Suprapubic skin (tissue), 4 donors: ENCODE measurements at places on chromosomes 4 and X. TPM values are rescaled to one million over a fixed set of nuclear protein-coding genes. Genes with fewer than 3 reads are reported as not detected.

MAGEB17 gene
- total RNA-seq: not detected

USP53 gene
- 57.3 TPM for total RNA-seq

AMBN gene
- total RNA-seq: not detected

AWAT2 gene
- 4.7 TPM for total RNA-seq

ENAM gene
- not detected for total RNA-seq

ASB12 gene
- total RNA-seq: not detected

IL3RA gene
- 2.2 TPM for total RNA-seq

VEGFC gene
- 2.3 TPM for total RNA-seq

CFP gene
- 1.1 TPM for total RNA-seq

PDHA2 gene
- not detected for total RNA-seq

SYN1 gene
- not detected for total RNA-seq

- no peak for DNase-seq
Measured at GRCh38 chr4:86403575-86403974, 43.7 kb upstream of the MAPK10 start.

DNA sequence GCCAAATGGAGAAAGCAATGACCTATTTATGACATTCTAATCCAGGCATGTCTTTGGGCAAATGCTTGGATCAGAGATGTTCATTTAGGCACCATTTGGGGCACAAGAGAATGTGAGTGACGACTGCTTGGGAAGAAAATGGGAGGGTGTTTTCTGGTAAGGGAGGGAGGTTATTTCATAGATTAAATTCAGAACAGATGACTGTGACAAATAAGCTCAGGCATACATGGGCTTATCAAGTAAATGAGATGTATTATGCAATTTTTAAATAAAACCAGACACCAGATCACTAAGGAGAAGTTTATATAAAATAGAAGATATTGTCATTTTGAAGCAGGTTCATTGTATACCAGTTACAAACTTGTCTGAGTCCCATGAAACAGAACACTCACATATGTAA is 71.4 kb upstream of the UGT8 start:
- DNase-seq: no peak

GRCh38 chr4:146176891-146177290 is 1.4 kb downstream of the LSM6 start:
- DNase-seq: no peak

DNA sequence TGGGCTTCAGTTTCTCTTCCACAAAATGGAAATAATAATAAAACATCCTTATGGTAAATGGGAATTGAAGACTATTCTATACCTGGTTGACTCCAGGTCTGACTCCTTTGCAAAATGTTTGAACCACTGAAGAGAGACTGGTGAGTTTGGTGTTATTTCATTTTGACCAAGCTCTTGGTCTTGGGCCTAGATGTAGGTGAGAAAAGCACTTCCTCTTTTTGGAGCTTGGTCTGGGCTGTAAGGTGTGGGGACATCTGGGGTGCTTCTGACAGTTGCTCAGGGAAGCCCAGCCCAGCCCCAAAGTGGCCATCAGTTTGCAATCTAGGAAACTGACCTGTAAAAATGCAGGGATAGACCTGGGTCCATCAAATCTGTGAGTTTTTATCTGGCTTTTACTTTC is 26.8 kb upstream of the SOD3 start:
- DNase-seq: no peak

DNA sequence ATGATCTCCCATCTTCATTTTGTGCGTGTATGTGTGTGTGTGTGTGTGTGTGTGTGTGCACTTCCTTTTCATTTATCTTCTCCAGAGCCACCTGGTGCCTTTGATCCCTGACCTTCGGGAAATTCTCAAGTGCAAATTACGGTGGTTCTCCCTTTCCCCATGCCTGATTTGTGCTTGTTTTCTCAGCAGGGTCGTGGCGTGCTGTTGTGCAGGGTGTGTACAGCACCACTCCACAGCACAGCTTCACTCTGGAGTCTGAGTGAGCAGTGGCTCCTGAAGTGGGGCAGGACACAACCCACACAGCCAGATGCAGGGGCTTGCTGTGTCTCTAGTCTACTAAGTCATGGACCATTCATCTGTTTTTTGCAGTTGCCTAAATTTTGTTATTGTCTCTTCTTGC is 114.2 kb upstream of the TBC1D9 start:
- no peak for DNase-seq

DNA sequence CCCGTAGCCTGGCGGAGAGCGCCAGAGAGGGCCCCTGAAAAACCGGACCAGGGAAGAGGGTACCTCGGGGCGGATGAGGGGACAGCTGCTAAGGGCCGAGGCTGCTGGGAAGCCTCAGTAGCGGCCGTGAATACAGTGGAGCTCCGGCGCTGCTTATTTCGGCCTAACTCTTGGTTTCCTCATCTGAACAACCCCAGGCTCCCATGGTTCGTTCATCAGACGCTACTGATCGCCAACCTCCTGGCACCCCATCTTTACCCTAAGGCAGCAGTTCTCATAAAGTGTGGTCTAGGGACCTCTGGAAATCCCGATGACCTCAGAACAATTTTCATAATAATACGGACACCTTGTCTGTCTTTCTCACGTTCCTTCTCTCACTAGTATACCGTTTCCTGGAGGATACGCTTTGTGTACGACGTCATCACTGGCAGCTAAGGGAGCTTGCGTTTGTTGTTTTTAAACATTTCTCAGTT is 645 bp upstream of the RAB28 start:
- DNase-seq: no peak

- no peak for DNase-seq
Measured at GRCh38 chrX:132716006-132716405, 227.2 kb upstream of the MBNL3 start.

GRCh38 chrX:76184276-76184675 is 11.4 kb downstream of the PBDC1 start:
- DNase-seq: no peak

DNA sequence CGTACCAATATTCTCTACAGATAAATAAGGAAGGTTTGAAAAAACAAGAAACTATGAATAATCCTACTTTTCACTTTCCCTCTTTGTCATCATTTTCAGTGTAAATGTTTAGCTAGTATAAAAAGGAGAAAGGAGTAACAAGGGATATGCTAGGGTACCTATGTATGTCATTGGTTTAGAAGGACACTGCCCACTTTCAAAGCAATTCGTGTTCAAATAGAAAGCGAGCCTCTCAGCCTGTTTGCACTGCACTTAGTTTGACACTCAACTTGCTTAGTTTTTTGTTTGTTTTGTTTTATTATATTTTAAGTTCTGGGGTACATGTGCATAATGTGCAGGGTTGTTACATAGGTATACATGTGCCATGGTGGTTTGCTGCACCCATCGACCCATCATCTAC is 21.6 kb upstream of the RXFP1 start:
- DNase-seq: no peak

DNA sequence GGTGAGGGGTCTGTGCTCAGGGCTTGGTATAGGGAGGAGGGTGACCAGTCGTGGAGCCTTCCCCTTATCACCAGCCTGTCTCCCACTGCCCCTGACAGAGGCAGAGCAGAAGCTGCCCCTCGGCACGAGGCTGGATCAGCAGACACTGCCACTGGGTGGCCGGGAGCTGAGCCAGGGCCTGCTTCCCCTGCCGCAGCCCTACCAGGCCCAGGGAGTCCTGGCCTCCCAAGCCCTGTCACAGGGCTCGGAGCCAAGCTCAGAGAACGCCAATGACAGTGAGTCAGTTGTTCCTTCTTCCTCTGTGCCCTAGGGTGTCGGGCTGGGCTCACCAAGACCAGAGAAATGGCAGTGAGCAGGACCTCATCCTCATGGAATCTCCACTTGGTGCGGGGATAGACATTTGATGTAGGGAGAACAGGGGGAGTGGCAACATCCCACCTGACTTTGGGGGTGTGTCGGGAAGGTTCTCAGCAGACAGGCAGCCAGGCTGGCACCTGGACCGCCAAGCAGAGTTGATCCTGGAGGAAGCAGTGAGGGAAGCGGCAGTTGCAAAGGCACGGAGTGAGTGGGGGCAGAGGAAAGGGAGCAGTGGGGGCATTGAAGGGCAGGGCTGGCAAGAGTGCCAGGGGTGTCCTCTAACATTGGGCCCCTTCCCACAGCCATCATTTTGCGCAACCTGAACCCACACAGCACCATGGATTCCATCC is 14.3 kb upstream of the UBA1 start:
- DNase-seq: no peak

- no peak for DNase-seq
Measured at GRCh38 chrX:69033936-69034335, 131.3 kb downstream of the PJA1 start.

- DNase-seq: no peak
Measured at GRCh38 chr4:73676861-73677323, 56.7 kb upstream of the RASSF6 start.

DNA sequence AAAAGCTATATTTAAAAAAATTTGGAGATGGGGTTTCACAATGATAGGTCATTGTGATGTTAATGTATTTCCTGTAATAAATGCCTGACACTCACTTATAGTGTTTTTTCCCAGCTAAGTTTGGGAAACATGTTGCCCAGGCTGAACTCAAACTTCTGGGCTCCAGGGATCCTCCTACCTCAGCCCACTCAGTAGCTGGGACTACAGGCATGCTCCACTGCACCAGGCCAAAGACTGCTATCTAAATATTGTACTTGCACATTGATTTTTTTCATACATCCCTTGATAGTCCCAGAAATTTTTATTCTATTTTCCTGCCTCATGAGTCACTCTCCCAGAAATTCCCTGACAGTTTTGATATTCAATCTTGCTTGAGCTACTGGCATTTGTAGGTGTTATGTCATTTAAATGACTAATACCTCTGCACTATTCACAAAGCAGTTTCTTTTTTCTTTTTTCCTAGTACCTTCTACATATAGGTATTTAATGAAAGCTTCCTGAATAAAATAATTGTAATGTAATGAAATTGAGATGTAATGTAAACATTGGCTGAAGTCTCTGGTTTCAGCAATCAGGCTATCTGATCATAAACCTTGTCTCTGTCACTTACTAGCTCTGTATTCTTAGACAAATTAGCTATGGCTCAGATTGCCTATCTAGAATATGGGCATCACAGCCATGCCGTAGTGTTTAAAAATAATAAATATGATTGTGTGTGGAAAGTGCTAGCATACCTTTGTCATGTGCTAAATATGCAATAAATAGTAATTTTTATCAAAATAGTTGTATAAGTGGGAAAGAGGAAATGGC is 1973.0 kb upstream of the AGA start:
- no peak for DNase-seq

GRCh38 chrX:47245156-47245555 is 12.3 kb downstream of the USP11 start:
- no peak for DNase-seq

DNA sequence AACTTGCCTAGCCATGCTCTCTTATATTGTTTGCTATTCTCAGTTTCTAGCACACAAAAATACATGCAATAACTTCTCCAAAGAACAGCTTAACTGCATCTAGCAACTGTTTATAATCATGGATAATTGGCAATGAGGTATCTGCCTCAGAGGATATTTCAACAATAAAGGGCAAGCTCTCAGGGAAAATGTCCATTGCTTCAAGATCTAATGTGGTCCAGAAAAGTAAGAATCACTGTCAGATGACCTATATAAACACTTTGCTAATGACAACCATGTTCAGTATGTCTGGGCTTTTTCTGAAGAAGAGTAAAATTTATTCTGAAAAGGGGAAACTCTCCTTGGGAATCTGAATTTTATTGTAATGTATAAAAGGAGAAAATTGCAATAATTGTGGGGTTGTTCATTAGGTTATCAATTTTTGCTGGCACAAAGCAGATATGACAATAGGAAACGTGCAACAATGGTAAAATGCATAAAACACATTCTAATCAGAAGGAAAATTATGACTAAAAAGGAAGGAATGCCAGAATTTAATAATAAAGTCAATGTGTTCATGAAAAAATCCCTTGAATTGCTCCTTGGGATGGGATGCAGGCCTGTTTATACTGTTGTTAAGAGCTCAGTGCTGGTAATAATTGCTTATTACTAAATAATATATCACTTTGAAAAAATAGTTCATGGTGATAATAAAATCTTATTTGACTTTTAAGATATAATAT is 90.3 kb downstream of the ANTXR2 start:
- DNase-seq: no peak

DNA sequence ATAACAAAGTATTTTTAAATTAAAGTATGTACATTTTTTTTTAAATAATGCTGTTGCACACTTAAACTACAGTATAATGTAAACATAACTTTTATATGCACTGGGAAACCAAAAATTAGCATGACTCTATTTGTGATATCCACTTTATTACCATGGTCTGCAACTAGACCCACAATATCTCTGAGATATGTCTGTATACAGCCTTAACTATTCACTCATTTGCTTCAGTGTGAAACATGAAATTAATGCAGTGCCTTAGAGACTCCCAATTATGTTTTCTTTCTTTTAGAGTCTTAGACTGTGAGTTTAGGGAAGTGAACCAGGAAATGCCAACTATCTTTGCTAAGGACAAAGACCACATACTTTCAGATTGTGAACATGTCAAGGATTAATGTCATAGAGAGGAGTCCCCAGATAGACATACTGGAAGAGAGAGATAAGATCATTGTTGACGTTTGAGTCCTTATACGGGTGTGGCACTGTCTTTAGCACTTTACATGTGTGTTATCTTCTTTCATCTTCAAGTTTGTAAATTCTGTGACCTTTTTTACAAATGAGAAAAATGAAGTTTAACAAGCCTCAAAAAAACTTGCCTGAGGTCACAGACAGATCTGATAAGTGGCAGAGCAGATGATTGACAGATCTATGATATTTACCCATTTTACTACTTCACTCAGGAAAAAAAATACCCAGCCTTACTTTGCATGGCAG is 23.2 kb downstream of the CXorf58 start:
- no peak for DNase-seq

- DNase-seq: no peak
Measured at GRCh38 chrX:15683193-15683592, 18.6 kb upstream of the CLTRN start.

GRCh38 chrX:3046253-3047240 is 5.3 kb downstream of the ARSF start:
- DNase-seq: no peak

- no peak for DNase-seq
Measured at GRCh38 chr4:110636171-110636679, 13.3 kb upstream of the PITX2 start.

GRCh38 chr4:83240379-83240875 is 44.2 kb downstream of the COQ2 start:
- DNase-seq: no peak
